Stimulated activated CD8-positive, alpha-beta memory T cell treated with anti-CD3 and anti-CD28 coated beads, Interleukin-15, amount 100 ng/mL, for 4 hours (primary cell): ENCODE measurements at places on chromosomes 1 and 21.

DNA sequence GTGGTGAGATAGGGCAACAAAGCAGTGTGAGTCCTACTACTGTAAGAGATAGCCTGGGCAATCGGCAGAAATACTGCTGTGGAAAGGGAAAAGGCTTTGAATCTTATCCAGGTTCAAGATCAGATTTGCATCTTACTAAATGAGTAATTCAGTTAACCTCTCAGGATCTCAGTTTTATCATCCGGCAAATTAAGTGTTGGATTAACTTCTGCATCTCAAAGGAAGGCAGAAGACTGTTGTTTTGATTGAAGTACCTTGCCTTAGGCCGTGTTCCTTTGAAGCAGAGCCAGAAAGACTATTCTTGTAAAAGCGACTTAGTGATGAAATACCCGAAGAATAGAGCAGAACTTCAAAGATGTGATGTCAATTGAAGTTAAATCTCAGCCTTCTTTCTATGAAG is 612.9 kb upstream of the USP24 start:
- no peak for DNase-seq

DNA sequence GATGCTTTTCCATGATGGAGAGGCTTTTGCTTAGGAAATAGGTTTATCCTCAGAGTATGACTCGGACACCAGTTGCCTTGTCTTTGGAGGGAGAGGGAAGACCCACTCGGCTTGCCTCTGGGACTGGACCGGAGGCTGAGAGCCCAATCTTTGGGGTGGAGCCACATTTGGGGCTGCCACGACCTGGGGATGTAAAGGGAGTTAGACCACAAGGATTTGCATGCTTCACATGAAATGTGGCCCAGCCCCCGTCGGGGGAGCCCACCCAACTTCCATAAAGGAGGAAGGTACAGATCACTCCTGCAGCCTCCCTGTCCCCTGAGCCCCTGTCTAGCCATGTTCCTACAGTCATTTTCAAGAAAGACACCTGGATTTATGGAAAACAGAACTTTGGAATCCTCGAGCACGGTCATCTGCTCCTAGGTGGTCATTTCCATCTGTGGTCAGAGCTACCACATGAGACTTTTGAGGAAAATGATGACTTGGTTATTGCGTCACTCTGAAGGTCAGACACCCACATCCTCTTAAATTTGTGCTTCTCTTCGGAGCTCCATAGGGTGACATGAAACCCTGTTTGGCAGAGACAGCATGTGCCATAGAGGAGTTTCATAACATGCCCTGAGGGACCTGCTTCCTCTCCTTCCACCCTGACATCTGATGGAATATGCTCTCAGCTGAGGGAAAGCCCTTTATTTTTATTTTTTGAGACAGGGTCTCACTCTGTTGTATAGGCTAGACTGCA is 99.4 kb upstream of the SLC45A1 start:
- no peak for DNase-seq

DNA sequence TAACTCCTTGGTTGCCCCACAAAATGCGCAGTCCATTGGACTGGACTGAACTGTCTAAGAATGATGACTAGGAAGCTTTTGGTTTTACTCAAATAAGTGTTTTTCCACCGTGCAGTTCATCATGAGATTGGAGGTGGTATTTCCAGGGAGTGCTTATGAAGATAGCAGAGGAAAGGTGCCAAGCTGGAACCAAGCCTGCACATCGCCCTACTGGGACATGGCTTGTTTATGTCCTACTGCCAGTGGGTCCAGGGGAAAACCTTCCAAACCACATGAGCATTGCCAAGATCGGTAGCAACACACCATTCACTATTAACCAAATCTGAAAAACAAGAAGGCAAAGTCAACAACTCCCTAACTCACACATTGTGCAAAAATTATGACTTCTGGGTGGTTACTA is 54.7 kb upstream of the DSCAM start:
- no peak for DNase-seq

GRCh38 chr1:212271823-212272485 is 13.3 kb upstream of the PPP2R5A start:
- DNase-seq: no peak

DNA sequence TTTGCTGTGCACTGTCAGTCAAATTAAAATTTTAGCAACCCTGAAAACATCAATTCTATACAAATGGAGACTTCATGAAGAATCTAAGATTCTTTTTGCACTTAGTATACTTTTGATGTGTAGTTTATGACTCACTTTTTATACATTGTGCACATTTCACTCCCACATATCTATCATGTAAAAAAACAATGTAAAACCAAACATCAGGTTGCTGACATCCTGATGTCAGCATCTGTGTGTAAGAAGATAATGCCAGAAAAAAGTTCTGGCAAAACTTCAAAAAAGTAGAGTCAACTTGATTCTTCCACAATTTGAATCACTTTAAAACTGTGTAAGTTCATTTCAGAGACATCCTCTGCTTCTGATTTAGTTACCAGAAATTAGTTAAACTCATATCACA is 115.7 kb downstream of the CENPF start:
- DNase-seq: no peak

DNA sequence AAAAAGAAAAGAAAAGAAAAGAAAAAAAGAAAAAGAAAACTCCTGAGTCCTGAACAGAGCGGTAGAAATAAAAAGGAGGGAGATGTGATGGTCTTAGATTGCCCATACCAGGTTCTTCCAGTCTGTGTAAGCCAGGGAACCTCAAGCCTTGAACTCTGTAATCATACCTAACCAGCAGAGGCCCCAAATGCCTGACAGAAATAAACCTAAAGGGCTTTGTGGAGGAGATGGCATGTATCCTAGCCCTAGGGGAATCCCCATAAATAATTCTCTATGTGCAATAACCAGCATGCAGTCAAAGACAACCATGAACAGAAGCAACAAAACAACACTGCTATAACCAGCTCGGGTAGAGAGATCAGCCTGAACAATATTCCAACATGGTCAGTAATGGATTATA is 40.4 kb downstream of the USP48 start:
- DNase-seq: no peak

DNA sequence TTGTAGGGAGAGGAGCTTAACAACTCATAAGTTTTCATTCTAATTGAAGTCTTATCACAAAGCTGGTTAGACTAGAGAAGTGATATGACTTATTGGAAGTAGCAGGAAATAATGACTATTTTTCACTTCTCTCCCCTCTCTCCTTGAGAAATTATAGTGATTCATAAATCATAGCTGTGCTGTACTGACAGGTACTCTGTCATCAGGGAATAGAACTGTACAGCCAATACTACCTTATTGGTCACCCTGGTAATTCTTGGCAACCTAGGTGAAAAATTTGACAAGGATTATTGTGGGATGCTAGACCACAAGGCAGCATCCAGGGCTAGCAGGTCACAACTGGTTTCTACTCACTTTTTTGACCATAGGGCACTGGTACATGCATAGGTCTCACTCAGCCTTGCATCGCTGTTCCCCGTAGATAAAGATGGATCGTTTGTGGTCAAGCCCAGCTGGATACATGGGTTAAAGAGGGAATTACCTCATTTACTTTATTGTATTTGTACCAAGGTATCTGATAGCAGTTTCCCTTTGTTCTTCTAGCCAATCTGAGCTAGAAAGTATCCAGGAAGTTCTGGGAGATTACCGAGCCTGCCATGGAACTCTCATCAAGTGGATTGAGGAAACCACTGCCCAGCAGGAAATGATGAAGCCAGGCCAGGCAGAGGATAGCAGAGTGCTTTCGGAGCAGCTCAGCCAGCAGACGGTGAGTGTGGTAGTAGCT is 113.6 kb downstream of the MACF1 start:
- DNase-seq: no peak

DNA sequence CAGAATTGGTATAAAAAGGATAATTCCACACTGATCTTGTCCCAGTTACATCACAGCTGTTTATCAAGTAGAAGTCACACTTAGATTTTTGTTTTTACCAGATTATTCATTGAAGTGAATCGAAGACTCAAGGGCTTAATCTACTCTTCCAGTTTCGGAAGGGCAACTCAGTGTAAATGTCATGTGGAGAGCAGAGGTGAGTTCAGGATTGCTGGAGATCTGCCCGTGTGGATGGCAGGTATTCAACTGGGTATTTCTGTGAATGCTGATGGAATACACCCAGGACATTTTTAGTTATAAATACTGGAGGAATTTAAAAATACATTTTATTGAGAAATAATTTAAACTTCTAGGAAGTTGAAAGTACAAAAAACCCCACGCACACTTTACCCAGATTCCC is 19.4 kb downstream of the CC2D1B start:
- DNase-seq: no peak

DNA sequence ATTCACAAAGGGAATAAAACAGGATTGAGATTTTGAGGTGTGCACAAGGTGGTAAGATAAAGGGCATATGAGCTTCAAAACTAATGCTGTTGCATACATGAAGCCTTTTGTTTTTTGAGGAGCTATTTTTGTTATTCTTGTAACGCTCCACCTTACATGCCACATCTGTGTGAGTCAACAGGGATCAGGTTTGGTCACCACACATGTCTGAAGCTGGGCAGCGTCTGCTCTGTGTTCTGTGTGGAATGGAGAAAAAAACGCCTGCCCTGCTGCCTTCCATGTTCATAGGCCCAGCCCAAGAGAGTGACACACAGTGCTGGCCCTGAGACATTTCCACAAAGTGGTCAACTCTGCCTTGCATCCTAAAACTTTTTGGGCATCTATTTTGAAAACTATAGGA is 67.7 kb downstream of the MPZL1 start:
- DNase-seq: no peak

DNA sequence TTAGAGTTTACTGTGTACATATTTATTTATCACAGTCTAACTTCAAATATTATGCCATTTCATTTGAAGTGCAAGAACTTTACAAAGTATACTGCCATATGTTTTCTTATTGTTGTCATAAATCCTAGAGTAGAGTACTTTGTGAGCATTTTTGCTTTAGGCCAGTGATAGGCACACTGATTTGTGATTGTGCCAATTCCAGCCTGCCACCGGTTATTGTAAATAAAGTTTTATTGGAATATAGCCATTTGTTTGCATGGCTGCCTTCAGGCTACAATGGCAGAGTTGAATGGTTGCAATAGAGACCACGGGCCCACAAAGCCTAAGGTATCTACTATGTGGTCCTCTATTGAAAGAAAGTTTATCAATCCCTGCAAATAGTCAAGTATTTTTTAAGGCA is 175.8 kb upstream of the GALNT2 start:
- DNase-seq: no peak

DNA sequence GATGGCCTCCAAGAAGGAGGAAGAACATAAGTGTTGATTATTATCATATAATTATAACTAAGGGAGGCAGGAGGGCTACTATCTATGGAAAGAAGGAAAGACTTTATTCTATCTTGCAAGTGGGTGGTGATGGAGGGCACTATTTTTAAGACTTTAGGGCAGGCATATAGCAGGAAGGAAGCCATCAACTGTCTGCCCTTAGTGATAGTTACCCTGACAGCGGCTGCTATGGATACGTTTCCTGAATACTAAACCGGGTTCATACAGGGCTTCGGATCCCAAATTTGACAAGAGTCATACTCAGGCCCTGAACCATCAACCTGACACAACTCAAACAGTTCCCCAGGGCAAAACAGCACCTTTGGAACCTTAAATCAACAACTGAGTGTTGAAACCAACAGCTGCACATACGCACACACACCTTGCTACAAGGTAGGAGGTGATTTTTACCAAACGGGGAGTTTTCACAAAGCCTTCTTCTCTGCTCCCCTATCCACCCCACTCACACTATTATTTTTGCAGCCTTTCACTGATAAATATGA is 397.2 kb downstream of the OMA1 start:
- no peak for DNase-seq
